ENCODE measurements at places on chromosomes 5 and 9. TPM values are rescaled to one million over a fixed set of nuclear protein-coding genes. Genes with fewer than 3 reads are reported as not detected.
A peak's percentile ranks its signal among the peaks of the same experiment; 100 is the strongest.

DNA sequence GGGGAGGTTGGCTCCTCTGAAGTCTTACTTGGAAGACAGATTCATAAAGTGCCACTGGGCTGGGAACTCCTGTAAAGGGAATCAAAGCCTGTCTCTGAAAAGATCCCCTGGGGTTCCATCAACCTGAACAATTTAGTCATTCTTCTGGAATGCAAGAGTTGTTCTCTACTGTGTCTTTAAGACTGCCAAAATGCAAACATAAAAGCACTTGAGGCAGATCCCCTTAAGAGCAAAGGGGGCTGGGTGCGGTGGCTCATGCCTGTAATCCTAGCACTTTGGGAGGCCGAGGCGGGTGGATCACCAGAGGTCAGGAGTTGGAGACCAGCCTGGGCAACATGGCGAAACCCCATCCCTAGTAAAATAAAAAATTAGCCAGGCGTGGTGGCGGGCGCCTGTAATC, 16.7 kb downstream of the CDKN2AIPNL start:
- DNase-seq, result no peak

DNA sequence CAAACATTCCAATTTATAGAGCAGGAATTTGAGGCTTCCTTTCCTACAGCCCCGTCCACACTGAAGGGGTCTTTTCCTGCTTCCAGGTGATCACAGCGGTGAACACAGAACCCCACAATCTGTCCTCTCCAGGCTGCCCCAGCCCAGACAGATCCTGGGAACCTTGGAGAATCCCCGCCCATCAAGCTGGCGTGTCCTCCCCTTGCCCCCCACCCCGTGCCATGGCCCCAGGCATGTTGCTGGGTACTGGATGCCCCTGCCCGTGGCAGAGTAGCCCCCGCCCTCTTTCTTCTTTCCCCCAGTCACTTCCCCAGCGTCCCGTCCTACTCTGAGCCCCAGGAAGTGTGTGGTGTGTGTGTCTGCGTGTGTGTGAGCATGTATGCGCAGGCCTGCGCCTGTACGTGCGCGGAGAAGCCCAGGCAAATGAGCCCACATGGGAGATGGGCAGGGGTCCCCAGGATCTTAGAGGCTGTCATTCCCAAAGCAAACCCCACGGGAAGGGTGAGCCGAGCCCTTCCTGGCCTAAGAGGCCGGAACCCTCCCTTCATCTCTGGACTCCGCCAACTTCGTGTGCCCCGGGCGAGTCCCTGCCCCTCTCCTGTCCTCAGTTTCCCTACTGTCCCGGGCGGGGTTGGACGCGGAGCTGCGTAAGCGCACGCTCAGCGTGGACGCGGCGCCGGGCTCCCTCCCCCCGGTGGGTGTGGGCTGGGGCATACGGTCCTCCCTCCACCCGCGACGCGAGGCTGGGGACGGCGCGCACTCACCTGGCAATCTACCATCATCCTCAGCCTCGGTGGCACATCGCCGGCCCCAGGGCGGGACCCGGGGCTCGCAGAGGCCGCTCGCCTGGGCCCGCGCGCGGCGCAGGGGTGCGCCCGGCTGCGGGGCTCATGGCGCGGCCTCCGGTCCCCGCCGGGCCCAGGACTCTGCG, 15.2 kb downstream of the GBGT1 start:
- DNase-seq, result peak; percentile 52

DNA sequence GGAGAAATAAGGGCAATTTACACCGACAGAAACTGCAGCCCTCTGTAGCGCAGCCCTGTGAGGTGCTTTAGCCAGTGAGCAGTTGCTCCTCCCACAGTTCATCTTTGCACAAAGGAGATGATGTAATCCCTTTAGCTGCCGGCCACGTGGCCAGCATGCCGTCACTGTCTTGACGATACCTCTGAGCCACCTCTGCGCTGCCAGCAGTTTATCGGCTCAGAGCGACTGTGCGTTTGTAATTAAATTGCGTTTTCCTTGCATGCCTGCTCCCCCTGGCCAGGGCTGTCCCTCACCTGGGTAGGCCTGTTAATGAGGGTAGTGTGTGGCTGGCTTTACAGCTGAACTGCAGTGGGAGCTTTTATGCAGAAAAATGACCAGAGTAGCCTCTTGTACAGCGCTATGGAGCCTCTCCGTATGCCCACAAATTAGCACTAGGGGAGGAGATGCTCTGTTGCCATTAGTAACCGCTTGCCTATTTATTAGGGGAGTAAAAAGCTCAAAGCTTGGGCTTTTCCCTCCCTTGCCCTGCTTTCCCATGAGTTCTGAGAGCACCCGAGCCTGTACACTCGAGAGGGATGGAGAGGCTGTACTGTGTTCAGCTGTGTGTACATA, 107.0 kb downstream of the TRIO start:
- DNase-seq, result no peak

DNA sequence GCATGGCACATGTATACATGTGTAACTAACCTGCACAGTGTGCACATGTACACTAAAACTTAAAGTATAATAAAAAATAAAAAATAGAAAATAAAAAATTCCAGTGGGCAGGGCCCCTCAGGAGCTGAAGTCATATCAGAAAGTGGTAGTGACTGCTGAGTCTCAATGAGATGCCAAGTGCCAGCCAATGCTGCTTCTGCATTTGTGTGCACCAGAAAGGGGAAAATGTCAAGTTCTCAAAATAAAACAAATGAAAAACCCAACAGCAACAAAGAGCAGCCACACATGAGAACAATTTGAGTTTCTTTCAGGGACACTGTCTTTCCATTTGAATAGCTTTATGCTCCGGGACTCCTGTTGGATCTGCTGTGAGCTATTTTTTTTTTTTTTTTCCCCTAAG, 117.2 kb upstream of the CCDC112 start:
- no peak for DNase-seq

- no peak for DNase-seq
Measured at GRCh38 chr5:139413963-139414362, 10.1 kb upstream of the SPATA24 start.

- DNase-seq, result no peak
Measured at GRCh38 chr5:73327908-73328455, 120.6 kb downstream of the FOXD1 start.

GRCh38 chr9:77803423-77803822, 155.3 kb upstream of the GNA14 start:
- no peak for DNase-seq

DNA sequence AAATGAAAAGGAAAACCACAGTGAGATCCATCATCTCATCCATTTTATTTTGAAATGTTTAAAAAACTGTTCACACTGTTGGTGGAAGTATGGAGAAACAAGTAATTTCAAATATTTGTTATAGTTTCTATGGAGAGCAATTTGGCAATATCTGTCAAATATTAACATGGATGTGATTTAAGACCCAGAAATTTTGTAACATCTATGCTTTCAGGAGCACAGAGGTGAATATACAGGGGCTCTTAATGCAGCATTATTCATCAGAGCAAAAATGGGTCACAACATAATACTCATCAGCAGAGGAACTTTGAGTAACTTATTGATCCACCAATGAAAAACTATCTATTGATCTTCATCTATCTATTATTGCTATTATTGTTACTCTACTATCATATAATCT, 31.4 kb upstream of the SPATA31C2 start:
- DNase-seq, result no peak

- no peak for DNase-seq
Measured at GRCh38 chr5:56088967-56089829, 94.4 kb upstream of the IL6ST start.

DNA sequence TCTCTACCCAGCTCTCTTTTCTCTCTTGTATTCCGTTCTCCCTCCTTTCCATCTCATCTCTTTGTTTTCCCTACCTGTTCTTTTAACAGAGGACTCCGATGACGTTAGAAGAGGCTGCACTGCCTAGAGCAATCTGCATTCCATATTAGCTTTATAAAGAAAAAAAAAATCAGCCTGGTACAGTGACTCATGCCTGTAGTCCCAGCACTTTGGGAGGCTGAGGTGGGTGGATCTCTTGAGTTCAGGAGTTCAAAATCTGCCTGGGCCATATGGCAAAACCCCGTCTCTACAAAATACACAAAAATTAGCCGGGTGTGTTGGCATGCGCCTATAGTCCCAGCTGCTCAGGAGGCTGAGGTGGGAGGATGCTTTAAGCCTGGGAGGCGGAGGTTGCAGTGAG, 49.0 kb downstream of the DAPK1 start:
- no peak for DNase-seq

DNA sequence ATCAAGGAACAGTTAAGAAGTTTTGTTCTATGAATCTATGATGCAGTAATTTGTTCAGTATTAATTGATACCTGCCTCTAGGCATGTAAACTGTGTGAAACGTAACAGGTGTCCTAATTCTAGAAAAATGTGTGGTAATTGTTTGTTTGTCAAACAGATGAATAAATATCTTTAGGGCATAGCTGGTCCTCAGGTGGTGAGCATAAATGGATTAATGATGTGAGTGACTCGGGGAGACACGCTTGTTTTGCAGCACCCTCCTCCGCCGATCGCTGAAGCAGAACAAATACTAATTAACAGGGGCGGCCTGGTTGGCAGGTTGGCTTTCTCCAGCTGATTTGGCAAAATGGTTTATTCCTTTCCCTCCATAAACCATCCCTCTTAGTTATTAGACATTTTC, 88.8 kb downstream of the TLE4 start:
- DNase-seq, result no peak

DNA sequence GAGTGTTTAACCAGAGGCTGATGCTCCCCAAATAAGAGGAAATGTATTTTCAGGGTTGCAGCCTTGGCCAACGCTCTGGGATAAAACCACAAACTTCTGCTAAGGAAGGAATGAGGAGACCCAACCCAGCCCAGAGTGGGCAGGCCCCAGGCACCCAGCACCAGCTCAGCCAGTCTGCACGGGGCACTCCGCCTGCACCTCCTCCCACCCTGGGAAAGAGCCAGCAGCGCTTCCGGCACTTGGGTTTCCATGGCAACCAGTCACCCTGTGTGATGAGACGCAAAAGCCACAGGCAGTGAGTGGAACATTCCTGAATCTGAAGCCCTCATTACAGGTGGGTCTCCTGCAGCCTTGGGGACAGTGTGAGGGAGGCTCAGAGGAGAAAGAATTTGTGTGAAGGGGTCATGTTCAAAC, 85.2 kb upstream of the ZBTB43 start:
- peak; percentile 83 for DNase-seq

GRCh38 chr9:73714294-73714693, 562.6 kb downstream of the ANXA1 start:
- DNase-seq, result no peak

- no peak for DNase-seq
Measured at GRCh38 chr5:97745817-97746216, 562.8 kb upstream of the RIOK2 start.

DNA sequence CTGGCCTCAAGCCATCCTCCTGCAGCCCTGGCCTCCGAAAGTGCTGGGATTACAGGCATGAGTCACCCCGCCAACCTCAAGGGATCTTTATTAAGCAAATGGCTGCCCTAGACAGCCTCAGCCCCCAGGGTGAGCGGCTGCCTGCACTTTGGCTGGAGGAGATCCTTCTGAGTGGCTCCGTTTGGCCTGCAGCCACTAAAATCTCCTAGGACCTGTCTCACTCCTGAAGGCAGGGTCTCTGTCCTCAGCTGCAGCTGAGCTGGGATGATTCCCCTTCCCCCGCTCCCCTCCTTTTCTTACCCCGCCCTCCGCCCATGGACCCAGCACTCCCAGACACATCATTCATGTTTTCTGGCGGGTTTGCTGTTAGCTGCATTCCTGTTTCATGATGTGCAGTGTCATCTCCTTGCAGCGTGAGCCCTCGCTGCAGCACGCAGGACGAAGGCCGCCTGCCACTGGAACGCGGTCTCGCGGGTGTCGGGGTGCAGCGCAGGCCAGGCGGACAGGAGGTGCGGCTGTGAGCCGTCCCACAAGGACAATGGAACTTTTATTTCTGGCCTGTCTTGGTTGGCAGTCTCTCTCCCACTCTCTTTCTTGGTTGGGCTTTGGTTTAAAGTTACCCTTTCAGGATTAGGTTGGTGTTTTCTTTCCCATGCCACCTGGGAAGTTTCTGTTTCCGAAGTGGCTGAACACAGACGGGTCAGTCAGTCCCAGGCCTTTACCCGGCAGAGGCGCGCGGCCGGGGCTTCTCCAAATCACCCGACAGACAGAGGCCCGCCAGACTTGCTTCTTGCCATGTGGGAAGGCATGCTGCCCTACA, 137.1 kb downstream of the FOXD1 start:
- DNase-seq, result no peak

The INPP5E gene
- total RNA-seq, result 25.2 TPM

The PCDHGA6 gene
- total RNA-seq, result 0.18 TPM

The SPINK7 gene
- not detected for total RNA-seq

The HAPLN1 gene
- not detected for total RNA-seq

The ARHGEF37 gene
- 0.53 TPM for total RNA-seq

The PLAC8L1 gene
- 0.55 TPM for total RNA-seq

The TMC1 gene
- total RNA-seq, result not detected

Data from activated T-cell treated with anti-CD3 and anti-CD28 coated beads, Interleukin-2, amount 50 U/mL, for 4 hours (primary cell).